Pancreas (tissue), 10 donors: ENCODE measurements at places on chromosomes 3 and 15. TPM values are rescaled to one million over a fixed set of nuclear protein-coding genes. Genes with fewer than 3 reads are reported as not detected.
A peak's percentile ranks its signal among the peaks of the same experiment; 100 is the strongest.

SLCO2A1 gene
- 7.2 TPM for polyA plus RNA-seq

DNA sequence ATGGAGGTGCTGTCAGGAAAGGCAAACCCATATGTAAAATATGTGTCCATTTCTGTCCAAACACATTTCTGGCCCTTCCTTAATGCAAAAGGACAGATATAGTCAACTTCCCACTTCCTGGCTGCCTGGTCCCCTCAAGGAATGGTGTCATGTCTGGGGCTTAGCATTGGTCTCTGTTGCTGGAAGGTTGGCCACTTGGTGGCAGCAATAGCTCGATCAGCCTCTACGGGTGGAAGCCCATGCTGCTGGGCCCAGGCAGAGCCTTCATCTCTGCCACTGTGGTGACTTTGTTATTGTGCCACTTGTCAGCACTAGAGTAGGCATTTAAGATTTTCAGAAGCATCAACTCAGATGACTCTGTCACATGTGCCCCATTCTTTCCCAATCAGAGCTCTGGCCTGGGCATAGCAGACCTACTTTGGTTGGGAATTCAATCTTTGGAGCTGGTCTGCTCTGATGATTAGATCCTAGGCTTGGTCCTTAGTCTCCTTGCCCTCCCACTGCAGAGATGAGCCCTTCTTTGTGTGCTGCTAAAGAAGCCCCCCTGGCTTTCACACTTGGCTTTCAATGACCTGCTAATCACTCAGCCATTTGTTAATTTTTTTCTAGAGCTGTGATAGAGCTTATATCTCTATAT is 51.0 kb upstream of the SPSB4 start:
- DNase-seq: peak; percentile 61
- H3K4me3 ChIP-seq: no peak overlapping the region
- no peaks in the 10 kb centered on the region for H3K4me1 ChIP-seq
- no peak overlapping the region for H3K27ac ChIP-seq
- no peaks in the 10 kb centered on the region for H3K27me3 ChIP-seq

GRCh38 chr3:53885239-53885638 is 3.3 kb upstream of the ACTR8 start:
- no peak overlapping the region for H3K27ac ChIP-seq
- no peak for DNase-seq
- no peaks in the 10 kb centered on the region for H3K27me3 ChIP-seq
- H3K4me3 ChIP-seq: no peak overlapping the region
- H3K36me3 ChIP-seq: no peaks in the 10 kb centered on the region

CIB2 gene
- polyA plus RNA-seq: 3.3 TPM

GRCh38 chr3:168847291-168847883 is 751.7 kb upstream of the GOLIM4 start:
- DNase-seq: no peak
- H3K4me3 ChIP-seq: no peak overlapping the region
- no peaks in the 10 kb centered on the region for H3K4me1 ChIP-seq
- H3K36me3 ChIP-seq: no peaks in the 10 kb centered on the region

CGNL1 gene
- 12.6 TPM for polyA plus RNA-seq

GRCh38 chr3:31973081-31973480 is 8.0 kb downstream of the OSBPL10 start:
- no peak overlapping the region for H3K4me3 ChIP-seq
- no peaks in the 10 kb centered on the region for H3K36me3 ChIP-seq
- no peak overlapping the region for H3K27ac ChIP-seq
- no peaks in the 10 kb centered on the region for H3K27me3 ChIP-seq
- DNase-seq: no peak

GRCh38 chr3:18649666-18650363 is 224.7 kb upstream of the SATB1 start:
- H3K36me3 ChIP-seq: no peaks in the 10 kb centered on the region
- H3K27ac ChIP-seq: no peak overlapping the region
- no peak overlapping the region for H3K4me3 ChIP-seq
- H3K4me1 ChIP-seq: no peaks in the 10 kb centered on the region

GRCh38 chr3:9582332-9582731 is 28.7 kb upstream of the LHFPL4 start:
- no peak overlapping the region for H3K4me3 ChIP-seq
- no peaks in the 10 kb centered on the region for H3K36me3 ChIP-seq
- no peak for DNase-seq

A4GNT gene
- 1.2 TPM for polyA plus RNA-seq

SCAMP5 gene
- polyA plus RNA-seq: 24.5 TPM

TAGLN3 gene
- polyA plus RNA-seq: 50.7 TPM

GRCh38 chr3:129936757-129937156 is 37.8 kb upstream of the TRH start:
- no peaks in the 10 kb centered on the region for H3K36me3 ChIP-seq
- H3K27me3 ChIP-seq: no peaks in the 10 kb centered on the region
- no peak overlapping the region for H3K4me3 ChIP-seq
- DNase-seq: no peak
- H3K4me1 ChIP-seq: no peaks in the 10 kb centered on the region

SRGAP3 gene
- polyA plus RNA-seq: 1.9 TPM

- no peak for DNase-seq
- no peaks in the 10 kb centered on the region for H3K36me3 ChIP-seq
- H3K27me3 ChIP-seq: no peaks in the 10 kb centered on the region
- H3K27ac ChIP-seq: no peak overlapping the region
- no peak overlapping the region for H3K4me3 ChIP-seq
- no peaks in the 10 kb centered on the region for H3K4me1 ChIP-seq
Measured at GRCh38 chr3:177781686-177782161, 584.4 kb upstream of the TBL1XR1 start.

DNA sequence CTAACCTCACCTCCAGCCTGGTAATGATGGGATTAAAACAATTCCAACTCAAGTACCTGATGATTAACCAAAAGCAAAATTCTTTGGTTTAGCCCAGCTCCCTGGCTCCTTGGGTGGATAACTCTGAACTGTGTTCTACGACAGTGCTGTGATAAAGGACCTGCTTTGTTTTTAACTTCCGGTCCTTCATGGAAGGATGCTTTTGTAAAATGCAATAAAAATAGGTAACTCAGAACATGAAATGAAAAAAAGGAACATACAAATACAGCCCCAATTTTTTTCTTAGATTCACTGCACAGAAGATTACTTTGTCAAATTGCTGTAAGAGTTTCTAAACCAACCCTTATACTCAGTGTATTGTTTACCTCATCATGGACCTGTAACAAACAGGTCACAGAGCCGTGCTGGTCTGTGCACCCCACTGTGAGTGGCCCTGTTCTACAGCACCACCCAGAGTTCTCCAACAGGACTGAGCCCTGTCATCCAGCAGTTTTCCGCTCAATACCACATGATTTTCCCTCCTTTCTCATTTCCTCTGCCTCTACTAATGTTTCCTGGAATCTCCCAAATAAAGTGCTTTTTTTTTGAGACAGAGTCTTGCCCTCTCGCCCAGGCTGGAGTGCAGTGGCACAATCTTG is 4.9 kb upstream of the PCYT1A start:
- no peaks in the 10 kb centered on the region for H3K36me3 ChIP-seq
- H3K4me1 ChIP-seq: no peaks in the 10 kb centered on the region
- H3K27me3 ChIP-seq: no peaks in the 10 kb centered on the region
- H3K27ac ChIP-seq: no peak overlapping the region
- no peak for DNase-seq

- H3K27ac ChIP-seq: no peak overlapping the region
- no peaks in the 10 kb centered on the region for H3K27me3 ChIP-seq
- no peaks in the 10 kb centered on the region for H3K4me1 ChIP-seq
- DNase-seq: no peak
Measured at GRCh38 chr3:57031631-57032541, 28.6 kb upstream of the SPATA12 start.

GRCh38 chr15:39235084-39235795 is 345.6 kb upstream of the THBS1 start:
- no peaks in the 10 kb centered on the region for H3K4me1 ChIP-seq
- DNase-seq: no peak
- H3K36me3 ChIP-seq: no peaks in the 10 kb centered on the region
- H3K27ac ChIP-seq: no peak overlapping the region

GRCh38 chr3:63617391-63617790 is 35.1 kb upstream of the SNTN start:
- H3K27me3 ChIP-seq: no peaks in the 10 kb centered on the region
- H3K4me3 ChIP-seq: no peak overlapping the region
- DNase-seq: no peak
- H3K4me1 ChIP-seq: no peaks in the 10 kb centered on the region

DNA sequence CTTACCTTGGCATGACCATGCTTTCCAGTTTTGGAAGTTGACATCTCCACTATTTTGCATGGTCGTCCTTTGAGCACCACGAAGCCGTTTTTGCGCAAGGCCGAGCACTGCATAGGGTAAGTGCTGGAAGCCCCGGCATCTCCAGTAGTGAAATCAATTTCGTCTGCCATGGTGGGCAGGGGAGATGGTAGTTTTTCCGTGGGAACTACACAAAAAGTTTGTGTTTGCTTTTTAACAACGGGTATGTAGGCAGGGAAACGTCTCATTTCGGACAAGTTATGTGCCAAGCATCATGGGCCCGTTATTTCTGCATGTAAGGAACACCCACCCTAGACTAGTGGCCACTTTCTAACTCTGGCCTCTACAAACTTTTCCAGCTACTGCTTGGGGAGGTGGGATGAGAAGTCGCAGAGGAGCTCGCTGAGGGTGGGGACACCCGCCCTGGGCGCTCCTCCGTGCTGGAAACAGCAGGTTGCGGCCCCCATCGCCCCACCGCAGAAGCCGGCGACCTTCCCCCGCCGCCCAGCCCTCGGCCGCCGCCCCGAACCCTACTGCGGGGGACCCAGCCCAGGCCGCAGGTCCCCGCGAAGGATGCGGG is 701 bp downstream of the EIF5A2 start:
- H3K36me3 ChIP-seq: no peaks in the 10 kb centered on the region
- H3K27ac ChIP-seq: no peak overlapping the region
- H3K27me3 ChIP-seq: no peaks in the 10 kb centered on the region
- peaks cover 9% of the 10 kb centered on the region for H3K4me1 ChIP-seq

OR5K2 gene
- not detected for polyA plus RNA-seq

GRCh38 chr3:101262393-101263240 is 57.8 kb downstream of the IMPG2 start:
- no peaks in the 10 kb centered on the region for H3K27me3 ChIP-seq
- no peaks in the 10 kb centered on the region for H3K4me1 ChIP-seq
- H3K36me3 ChIP-seq: no peaks in the 10 kb centered on the region
- H3K27ac ChIP-seq: no peak overlapping the region
- DNase-seq: no peak
- H3K4me3 ChIP-seq: no peak overlapping the region

TGM4 gene
- not detected for polyA plus RNA-seq

- no peaks in the 10 kb centered on the region for H3K4me1 ChIP-seq
- H3K36me3 ChIP-seq: no peaks in the 10 kb centered on the region
- no peak overlapping the region for H3K4me3 ChIP-seq
- H3K27ac ChIP-seq: no peak overlapping the region
- no peaks in the 10 kb centered on the region for H3K27me3 ChIP-seq
Measured at GRCh38 chr3:173876476-173876875, 478.9 kb downstream of the NLGN1 start.

GRCh38 chr15:45458746-45459403 is 63.7 kb downstream of the SLC30A4 start:
- no peak overlapping the region for H3K27ac ChIP-seq
- H3K27me3 ChIP-seq: no peaks in the 10 kb centered on the region
- H3K4me3 ChIP-seq: peak overlapping the region; percentile 13

IQCH gene
- polyA plus RNA-seq: 1.0 TPM

GRCh38 chr15:92896561-92896960 is 3.6 kb upstream of the CHD2 start:
- H3K36me3 ChIP-seq: peaks cover 4% of the 10 kb centered on the region
- peaks cover 32% of the 10 kb centered on the region for H3K4me1 ChIP-seq
- H3K4me3 ChIP-seq: no peak overlapping the region
- H3K27ac ChIP-seq: peak overlapping the region; percentile 43
- no peaks in the 10 kb centered on the region for H3K27me3 ChIP-seq

DNA sequence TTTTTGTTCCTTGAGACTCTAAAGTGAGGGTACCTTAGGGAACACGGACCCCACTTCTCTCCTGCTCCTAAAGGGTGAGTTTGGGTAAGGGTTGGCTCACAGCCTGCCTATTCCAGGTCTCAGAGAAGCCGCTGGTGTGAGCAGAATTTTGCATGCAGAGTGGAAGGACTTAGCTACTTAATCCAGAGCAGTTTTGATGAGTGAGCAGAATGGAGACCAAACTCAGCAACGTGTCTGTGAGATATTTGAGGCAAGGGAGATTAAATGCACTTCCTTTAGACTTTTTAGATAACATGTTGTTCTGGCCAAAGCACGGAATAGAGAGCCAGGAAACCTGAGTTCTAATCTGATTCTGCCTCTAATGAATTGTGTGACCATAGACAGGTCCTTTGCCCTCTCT is 5.1 kb downstream of the SLC24A1 start:
- no peaks in the 10 kb centered on the region for H3K27me3 ChIP-seq
- H3K4me3 ChIP-seq: no peak overlapping the region
- no peaks in the 10 kb centered on the region for H3K36me3 ChIP-seq
- no peaks in the 10 kb centered on the region for H3K4me1 ChIP-seq

SAXO2 gene
- polyA plus RNA-seq: 1.6 TPM

DNA sequence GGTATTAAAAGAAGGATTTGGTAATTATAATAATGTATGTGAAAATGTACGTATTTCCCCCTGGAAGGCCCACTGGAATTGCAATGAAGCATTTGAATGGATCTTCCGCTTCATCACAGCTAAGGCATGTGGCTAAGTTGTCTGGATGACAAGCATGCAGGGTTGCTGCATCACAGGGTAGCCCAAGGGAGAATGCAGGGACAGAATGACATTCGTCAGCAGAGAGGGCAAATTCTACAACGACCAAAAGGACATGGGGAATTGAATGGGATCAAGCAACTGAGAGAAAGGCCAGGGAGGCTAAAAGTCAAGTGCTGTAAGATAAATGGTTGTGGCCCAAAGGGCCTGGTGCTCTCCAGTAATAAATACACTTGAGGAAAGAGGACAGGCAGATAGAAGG is 95.4 kb downstream of the ISL2 start:
- no peak overlapping the region for H3K4me3 ChIP-seq
- no peak overlapping the region for H3K27ac ChIP-seq
- H3K27me3 ChIP-seq: no peaks in the 10 kb centered on the region
- no peaks in the 10 kb centered on the region for H3K36me3 ChIP-seq

- no peak overlapping the region for H3K27ac ChIP-seq
Measured at GRCh38 chr15:94523873-94524272, 292.5 kb downstream of the MCTP2 start.

DNA sequence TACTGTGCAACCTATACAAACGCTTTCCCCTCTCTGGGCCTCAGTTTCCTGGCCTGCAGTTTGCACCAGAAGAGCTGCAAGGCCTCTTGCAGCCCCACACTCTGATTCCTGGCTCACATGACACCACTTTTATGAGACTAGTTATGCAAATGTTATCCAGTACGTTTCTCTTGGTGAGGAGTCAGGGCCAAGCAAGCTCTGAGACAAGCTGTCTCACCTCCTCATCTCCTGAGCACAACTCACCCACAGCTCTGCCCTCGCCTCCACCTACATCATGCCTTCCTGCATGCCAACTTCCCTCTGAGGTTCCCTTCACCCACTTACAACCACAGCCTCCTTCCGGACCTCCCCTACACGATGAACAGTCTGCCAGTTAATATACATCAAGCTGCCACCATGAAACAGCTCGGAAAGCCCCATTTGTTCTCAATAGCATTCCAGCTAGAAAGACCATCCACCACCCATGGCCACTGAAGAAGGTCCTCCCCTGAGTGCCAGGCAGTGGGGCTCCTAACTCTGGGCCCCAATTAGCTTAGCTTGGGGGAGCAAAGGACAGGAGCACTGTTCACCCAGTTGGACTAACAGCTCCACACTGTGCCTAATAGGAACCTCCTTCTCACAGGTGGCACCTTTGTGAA is 25.0 kb downstream of the CRYGS start:
- no peak overlapping the region for H3K27ac ChIP-seq
- no peak for DNase-seq
- H3K27me3 ChIP-seq: no peaks in the 10 kb centered on the region
- no peak overlapping the region for H3K4me3 ChIP-seq
